Stimulated activated CD8-positive, alpha-beta memory T cell treated with anti-CD3 and anti-CD28 coated beads, Interleukin-15, amount 100 ng/mL, for 4 hours (primary cell): ENCODE measurements at places on chromosomes 7 and 10.

DNA sequence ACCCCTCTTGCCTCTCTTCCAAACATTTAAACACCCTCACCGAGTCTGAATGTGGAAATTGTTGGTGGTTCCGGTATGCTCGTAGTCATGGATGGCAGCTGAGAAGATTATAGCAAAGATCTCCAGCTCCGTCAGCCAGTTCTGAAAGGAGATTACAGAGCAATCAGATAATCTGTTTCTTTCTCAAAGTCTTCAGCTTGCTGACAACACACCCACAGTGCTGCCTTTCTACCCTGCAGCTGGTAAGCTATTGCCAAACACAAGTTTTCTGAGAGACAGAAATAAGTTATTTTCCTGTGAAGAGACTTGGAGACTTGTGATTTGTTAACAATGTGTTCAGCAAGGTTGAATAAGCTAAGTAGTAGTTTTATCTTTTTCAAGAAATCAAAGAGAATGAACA is 163.6 kb downstream of the PPP1R17 start:
- DNase-seq: no peak

DNA sequence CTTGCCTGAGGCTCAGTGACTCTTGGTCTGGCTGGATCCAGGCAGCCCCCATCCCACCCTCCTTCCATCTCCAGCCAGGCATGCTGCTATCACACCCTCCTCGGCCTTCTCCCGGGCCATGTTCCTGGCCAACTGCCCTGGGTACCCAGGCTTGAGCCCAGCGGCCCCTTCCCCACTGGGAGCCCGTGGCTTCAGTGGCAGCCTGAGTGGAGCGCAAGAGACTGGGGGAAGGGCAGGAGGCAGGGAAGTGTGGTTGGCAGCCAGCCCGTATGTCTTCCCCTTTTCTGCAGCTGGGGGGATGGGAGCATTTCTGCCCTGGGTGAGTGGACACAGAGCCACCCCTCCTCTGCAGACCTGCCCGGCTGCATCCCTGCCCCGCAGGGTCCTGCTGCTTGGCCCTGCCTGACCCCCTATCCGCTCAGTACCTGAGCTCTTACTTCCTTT is 148.5 kb downstream of the ARHGAP22 start:
- no peak for DNase-seq

DNA sequence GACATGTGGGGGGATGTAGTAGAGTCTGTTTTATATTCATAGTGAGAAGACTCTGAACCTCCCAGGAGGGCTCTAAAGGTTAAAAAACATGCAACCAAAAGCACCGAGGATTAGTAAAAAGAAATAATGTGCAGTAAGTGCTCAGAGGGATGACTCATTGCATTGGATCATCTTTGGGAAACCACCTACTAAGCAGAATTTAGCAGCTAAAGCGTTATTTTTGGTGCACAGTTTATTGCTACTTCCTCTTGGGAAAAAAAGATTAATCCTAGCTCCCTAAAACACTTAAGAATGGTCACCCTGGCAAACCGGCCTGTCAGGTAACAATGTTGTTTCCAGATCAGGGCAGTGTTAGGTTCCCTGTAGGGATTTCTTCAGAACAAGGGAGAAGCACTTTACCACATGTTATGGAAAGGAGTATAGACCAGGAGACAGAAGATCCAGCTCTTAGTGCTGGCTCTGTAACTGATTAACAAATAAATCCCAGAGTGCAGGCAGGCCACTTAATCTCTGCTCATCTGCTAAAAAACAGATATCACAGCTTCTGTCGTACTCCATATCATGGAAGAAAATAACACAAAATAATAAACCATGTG is 44.8 kb upstream of the FAM133B start:
- DNase-seq: no peak

DNA sequence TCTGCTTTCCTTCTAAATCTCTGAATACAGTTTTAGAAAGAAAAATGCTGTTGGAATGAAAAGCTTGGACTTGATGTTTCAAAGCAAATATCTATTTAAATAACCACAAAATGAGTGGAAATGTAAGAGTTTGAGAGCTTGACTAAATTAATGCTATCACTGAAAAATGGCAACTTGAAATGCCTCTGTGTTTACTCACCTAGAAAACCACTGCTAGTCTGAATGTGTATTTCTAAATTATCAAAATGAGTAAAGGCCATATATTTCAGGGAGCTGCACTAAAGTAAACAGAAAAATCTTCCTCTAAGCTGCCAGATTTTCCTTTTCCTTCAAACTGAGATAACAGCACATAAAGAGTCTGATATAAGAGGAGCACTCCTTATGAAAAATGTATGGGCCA is 87.9 kb downstream of the DPY19L1 start:
- DNase-seq: no peak

DNA sequence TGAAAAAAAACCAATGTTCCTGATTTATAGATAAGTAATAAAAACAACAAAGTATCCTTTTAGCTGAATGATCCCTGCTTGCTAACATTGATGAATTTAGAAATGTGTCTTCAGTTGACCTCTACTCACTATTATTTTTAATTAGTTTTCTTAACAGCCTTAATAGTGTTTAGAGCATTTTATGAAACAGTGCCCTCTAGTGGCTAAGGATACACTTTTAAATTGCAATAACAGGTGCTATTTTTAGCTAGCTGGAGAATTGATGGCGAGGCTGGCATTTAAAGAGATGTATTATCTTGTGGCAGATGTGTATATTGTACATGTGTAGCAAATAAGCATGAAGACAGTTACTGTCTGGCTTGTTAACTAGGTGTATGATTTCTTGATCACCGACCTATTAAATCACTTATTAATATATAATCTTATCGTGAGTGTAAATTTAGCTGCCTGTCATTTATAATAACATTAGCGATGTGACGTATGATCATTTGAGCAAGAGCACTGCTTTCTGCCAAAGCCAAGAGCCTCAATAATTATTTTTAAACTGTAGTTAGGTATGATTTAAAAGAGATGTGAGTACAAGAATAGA is 451.9 kb downstream of the DPP6 start:
- DNase-seq: no peak

DNA sequence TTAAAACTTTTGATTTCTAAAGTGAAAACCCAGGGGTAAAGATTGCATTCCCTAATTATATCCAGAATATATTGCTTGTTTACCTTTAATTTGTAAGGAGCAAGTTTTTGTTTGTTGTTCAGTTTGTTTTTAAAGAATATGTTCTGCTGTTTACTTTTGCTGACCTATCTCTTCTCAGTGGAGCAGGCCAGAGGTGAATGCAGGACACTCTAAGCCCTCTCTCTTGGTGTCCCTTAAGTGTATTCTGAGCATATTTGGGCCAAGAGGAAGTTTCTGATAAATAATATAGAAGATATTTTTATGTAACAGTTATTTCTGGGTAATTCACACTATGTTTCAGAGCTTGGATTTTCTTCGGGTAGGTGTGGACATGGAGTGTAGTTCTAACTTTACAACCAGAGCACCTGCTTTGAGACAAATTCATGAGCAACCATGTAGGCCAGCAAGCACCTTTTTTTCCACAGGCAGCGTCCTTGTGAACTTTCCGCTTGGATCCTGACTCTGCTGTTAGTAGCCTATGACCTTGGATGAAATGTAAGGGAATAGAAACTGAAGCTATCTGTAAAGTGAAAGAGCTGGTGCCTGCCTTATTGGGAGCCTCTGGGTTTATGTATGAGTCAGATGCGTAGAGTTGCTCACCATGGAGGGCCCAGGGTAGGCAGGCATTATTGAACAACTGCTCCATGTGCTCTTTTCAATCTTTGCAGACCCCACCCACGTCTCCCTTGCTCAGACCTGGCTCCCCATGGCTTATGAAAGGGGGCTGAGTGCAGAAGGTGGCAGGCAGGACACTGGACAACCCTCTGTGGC is 16.1 kb downstream of the OGDH start:
- DNase-seq: no peak

DNA sequence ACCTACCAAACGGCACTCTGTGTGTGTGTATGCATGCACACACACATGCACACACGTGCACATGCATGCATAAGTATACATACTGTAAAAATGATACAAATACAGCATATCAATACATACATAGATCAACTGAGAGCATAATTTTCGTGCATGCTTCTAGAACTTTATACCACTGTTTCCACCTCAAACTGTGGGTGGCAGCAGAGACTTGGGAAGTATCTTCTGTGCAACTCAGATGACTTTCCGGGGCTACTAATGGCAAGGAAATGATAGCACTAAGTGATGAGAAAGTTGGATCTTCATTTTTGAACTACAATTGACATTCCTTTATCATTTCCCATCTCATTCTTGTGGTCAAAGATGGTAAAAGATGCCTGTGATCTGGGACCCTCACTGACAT is 570.7 kb downstream of the REEP3 start:
- DNase-seq: no peak

DNA sequence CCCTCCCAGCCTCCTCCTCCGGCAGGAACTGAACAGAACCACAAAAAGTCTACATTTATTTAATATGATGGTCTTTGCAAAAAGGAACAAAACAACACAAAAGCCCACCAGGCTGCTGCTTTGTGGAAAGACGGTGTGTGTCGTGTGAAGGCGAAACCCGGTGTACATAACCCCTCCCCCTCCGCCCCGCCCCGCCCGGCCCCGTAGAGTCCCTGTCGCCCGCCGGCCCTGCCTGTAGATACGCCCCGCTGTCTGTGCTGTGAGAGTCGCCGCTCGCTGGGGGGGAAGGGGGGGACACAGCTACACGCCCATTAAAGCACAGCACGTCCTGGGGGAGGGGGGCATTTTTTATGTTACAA is 83.3 kb downstream of the PAX2 start:
- no peak for DNase-seq

DNA sequence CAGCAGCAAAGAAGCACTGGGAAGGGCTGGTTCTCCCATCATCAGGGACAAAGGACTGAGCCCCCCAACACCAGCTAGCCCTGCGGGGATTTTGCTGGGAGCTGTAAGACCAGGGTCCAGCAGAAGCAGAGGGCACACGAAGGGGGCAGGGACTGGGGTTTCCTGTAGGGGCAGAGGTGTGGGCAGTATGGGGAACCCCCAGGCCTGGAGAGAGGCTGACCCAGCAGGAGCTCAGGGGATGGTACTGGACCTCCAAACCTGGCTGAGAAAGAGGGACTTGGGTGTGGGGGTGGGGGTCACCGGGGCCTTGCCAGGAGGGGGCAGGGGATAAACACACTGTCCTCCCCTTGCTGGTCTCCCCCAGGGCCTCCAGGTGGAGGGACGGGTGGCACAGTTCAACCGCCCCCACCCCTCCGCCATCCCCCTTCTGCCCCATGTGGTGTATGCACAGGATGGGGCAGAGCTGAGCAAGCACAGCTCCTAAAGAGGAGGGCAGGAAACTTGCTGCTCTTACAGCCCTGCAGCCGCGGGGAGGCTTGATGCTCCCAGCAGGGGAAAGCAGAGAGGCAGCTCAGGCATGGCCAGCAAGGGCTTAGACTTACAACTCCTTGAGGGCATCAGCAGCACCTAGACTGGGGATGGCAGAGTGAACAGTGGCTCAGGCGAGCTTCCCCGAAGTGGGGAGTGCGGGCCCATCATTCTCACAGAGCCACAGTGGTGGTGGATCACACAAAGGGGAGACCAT is 12.4 kb upstream of the RET start:
- no peak for DNase-seq

DNA sequence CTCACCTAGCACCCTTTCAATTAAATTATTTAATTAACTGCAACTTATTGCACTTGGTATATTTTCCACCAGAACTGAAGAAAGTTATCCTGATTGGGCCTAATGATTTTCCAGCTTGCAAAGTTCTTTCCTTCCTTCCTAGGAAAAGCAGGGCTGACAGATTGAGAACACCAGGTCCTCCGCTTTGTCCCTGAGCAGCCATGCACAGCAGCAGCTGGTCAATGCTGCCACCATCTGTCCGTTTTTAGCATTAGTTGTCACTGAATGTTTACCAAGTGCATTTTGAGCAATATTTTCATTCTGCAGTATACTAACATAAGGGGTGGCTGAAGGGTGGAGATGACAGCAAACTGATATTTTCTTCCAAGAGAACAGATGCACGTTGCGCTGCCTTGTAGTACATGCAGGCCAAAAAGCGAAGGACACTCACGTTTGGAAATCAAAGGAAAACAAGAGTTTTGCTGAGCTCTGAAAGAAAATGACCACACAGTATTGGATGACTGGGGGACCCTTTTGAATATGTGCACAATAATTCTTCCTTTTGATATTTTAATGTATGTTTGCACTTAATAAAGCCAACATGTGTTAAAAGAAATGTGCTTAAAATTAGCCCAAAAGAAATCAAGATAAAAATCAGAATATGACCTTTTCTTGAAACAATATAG is 248.8 kb upstream of the PTN start:
- DNase-seq: no peak

- DNase-seq: no peak
Measured at GRCh38 chr7:43584195-43584586, 1.3 kb downstream of the STK17A start.

DNA sequence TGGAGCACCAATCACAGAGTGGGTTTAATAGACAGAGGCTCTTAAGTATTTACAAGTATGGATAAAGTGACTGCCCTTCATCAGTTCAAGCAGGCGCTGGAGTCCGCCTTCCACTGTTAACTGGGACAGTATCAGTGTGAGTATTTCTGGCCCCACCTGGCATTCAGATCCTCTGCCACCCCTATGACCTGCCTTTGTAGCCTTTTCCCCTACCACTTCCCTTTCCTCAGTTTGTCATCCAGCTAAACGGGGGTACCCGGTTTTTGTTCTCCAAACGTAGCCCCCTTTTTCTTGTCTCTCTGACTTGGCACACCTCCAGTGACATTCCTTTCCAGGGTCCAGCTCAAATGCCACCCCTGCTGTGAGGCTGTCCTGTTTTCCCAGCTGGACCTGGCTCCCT is 134.4 kb downstream of the SNX10 start:
- DNase-seq: no peak

DNA sequence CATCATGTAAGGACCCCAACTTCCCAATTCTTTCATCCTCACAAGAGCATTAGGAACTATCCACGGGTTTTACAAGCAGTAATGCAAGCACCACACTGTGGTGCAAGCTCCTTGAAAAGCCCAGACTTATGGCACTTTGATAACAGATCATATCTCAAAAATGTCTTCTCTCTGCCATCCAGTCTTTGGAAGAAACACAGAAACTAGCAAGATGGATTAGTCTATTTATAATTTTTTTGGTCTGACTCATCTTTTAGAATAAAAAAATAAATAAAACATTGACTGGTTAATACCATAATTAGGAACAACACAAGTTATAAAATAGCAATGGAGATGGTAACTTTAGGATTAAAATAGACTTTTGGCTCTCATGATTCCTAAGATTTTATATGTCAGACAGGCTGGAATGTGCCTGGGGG is 49.0 kb upstream of the CALD1 start:
- no peak for DNase-seq
